ENCODE measurements at places on chromosomes 5 and 9.

DNA sequence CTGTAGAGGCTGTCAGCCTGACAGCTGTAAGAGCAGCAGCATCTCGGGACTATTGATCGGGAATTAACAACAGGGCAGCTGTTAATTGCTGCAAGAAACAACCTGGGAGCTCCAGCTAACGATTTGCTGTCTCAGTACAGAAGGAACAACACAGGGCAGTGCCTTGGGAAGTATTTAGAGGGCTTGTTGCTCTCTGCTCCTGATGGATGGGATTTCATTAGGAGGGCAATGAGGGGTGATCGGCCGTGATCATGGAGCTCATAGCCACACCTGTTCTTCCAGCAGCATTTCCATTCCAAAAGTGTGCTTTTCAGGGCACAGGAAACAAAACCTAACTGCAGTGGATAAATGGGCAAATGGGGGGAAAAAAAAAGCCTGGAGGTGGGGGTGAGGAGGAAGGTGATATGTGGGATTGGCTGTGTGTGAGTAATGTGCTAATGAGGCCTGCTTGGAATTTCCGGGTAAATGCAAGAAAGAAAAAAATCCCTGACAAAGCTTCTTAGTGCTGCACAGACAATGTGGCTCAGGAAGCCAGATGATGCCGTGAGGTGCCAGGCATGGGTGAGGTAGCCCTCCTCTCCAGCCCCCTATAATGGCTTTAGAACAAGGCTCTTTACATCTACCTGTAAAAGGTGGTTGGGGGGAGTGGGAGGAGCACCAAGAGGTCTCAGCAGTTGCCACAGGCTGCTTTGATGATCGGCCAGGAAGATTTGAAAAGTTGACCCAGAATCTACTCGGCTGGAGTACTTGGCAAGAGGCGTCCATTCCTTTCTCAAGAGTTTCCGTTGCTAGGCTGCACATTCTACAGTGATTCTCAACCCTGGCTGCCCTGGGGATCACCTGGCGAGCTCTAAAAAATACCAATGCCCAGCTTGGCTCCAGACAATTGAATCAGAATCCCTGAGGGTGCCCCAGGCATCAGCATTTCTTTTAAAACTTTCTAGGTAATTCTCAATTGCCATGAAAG lies 139.5 kb upstream of the KLF9 start:
- DNase-seq: peak; percentile 42

GRCh38 chr5:176996780-176997179 lies 9.8 kb downstream of the UIMC1 start:
- DNase-seq: no peak

- no peak for DNase-seq
Observed at GRCh38 chr5:38585816-38586215, 29.4 kb upstream of the LIFR start.

DNA sequence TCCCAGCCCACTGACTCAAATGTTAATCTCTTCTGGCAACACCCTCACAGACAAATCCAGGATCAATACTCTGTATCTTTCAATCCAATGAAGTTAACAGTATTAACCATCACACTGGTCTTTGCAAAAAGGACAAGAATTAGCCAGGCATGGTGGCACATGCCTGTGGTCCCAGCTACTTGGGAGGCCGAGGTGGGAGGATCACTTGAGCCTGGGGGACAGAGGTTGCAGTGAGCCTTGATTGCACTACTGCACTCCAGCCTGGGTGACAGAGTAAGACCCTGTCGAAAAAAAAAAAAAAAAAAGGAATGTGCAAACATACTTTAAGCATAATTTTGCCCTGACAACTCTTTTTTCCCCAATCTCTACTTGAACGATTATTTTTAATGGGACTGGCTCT lies 57.9 kb upstream of the ERBIN start:
- DNase-seq: no peak

DNA sequence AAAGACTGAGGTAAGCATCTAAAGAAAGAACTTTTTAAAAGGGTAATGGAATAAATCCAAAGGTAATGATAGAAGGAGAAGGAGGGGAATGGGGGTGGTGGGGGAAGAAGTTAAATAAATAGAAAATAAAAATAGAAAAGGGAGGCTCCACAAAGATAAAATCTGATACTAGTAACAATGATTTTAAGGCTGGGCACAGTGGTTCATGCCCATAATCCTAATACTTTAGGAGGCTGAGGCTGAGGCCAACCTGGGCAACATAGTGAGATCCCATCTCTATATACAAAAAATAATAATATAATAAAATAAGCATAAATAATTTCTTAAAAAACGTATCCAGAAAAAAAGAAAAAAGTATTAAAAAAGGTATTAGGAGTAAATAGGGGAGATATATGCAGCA lies 89.3 kb downstream of the FNBP1 start:
- no peak for DNase-seq

GRCh38 chr5:176379881-176380280 lies 8.5 kb downstream of the NOP16 start:
- no peak for DNase-seq

All from occipital lobe (tissue), 3 donors.